ENCODE measurements at places on chromosomes 4 and X.

GRCh38 chr4:39435659-39436563 is 22.8 kb downstream of the RPL9 start:
- DNase-seq = no peak

GRCh38 chrX:112003909-112004308 is 78.7 kb downstream of the TRPC5 start:
- DNase-seq = no peak

DNA sequence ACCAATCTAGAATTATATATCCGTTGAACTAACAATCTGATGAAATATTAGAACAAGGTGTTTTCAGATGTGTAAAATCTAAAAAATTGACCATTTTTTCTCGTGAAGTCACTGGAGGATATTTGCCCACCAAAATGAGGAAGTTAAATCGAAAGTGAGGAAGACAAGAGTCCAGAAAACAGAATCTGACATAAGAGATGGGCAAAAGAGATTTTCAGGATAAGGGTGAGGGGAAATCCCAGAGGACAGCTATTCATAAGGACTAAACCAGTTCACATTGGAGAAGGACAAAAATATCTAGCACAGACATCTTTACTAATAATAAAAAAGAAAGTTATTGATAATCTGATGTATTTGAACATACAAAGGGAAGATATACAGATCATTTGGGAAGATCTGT is 18.7 kb upstream of the ALG13 start:
- DNase-seq = no peak

DNA sequence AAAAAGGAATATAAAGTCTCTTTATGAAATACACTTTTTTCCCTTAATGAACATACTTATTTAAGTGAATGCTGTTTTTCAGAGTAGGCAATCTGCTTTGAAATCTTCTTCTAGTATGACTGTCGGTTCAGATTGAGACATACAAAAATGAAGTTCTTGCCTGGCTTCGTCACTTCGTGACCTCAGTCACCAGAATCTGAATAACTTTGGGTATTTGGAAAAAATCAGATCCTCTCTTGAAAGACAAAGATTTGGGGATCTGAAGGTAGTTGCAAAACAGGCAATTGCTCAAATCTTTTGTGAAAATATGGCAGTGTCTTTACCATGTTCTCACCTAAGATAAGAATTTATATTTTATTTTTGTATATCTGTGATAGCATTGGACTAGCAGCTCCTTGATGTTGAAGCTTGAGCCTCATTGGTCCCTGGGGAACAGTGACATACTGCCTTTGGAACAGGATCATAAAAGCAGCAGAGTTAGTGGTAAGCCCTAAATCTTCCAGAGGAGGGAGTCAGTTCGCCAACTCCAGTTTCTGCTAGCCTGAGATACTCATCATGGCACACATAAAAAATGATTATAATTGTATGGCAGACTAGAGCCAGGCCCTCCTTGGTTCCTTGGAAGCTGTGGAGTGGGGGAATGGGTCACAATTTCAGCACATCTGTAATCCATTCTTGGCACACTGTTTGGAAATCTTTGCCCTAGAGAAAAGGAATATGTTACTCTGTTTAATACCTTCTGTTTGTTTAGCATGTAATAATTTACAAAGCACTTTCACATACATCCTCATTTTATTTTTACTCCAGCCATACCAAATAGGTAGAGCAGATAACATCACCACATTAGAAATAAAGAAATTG is 5.0 kb downstream of the ARFIP1 start:
- peak; percentile 87 for DNase-seq

- no peak for DNase-seq
These were observed 1439.7 kb upstream of the AGA start for GRCh38 chr4:178881937-178882336.

GRCh38 chrX:124216396-124217115 is 115.9 kb upstream of the TEX13D start:
- no peak for DNase-seq

DNA sequence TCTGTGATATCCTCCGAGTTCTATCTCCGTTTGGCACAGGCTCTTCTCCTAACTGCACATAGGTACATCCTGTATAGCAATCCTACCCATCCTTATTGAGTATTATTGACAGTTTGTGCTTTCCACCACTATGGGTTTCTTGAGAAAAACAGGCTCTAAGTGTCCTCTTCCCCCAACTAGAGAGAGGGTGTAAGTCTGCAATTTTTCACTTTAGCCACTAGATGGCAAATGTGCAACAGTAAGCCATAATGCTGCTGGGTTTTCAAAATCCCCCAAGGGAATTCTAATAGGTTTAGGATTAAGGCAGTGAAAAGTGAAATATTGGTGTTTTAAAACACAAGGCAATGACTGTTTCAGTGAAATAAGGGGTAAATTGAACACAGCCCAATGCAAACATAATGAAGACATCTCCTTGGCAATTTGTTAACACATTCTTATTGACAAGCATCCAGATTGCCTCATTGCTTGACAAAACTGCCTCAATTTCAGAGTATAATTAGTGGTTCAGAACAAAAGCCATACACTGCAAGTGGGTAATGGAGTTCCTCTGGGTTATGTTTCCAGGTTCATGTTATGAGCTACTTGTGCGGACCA is 239.0 kb upstream of the HTR2C start:
- DNase-seq = peak; percentile 63

- no peak for DNase-seq
These were observed 411.2 kb downstream of the TLL1 start for GRCh38 chr4:166284221-166284620.

DNA sequence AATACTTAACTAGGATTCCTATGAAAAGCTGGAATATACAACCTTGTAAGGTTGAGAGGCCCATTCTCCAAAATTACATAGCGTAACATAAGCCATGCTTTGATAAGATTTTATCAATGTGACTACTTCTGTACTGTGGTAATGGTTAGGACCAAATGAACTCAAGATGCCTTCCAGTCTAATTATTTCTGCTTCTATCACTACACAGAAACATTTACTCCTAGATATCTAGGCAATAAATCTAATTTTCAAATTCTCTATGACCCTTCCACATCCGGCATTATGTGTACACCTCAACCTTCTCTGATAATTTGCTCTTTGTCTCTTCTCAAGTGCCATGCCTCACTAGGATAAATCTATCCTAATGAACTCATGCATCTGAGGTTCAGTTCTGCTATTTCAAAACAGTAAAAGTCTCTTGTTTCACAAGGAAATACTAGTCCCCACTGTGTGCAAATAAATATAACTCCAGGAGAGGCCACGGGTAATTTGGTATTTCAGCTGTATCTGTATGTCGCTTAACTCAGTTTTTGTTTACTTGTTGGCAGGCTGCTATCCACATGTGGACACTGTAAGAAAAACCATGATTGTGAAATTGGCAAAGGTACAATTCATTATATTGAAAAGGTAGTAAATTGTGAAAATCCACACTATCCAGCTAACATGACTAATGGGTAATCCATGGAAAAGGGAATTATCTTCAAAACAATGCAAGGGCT is 93.3 kb downstream of the PRDM5 start:
- DNase-seq = peak; percentile 66

- no peak for DNase-seq
These were observed 210.8 kb downstream of the SPOCK3 start for GRCh38 chr4:167023364-167023925.

DNA sequence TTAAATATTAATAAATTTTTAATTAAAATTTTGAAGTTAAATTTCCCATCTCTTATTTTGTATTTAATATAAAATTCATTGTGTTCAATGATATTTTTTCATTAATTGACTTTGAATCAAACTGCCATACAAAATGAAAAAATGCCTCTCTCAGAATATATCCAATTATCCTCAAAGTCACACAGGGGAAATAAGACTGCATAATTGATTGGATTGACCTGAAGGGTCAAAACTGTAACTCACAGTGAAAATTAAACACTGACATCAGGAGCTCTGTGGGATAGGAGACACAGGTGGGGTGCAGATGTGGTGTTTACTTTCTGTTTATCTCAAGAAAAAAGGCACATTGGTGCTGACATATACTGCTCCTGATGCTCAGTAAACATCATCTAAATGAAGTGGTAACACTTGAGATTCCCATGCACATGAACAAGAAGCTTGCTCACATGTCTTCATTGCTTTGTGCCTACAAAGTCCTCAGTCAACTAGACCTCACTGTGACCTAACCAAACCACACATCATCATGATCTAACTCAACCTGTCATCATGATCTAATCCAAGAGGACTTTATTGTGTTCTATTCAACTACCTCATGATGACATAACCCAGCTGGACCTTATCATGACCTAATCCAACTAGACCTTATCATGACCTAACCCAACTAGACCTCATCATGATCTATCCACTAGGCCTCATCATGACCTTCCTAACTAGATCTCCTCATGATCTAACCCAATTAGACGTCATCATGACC is 83.7 kb downstream of the DHRSX start:
- peak; percentile 24 for DNase-seq

GRCh38 chrX:49237060-49237459 is 1.8 kb downstream of the CCDC22 start:
- no peak for DNase-seq

DNA sequence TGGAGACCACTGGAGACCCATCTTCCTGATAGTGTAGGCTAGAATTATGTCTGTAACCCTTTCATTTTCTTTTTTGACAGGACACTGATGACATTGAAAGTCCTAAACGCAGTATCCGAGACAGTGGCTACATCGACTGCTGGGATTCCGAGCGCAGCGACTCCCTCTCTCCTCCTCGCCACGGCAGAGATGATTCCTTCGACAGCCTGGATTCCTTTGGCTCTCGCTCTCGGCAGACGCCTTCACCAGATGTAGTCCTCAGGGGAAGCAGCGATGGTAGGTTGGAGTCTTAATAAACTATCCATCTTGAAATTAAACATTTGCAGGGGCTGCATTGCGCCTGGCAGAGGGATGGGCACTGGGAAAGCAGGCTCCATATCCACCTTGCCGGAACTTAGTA is 75.4 kb downstream of the LIMCH1 start:
- no peak for DNase-seq

DNA sequence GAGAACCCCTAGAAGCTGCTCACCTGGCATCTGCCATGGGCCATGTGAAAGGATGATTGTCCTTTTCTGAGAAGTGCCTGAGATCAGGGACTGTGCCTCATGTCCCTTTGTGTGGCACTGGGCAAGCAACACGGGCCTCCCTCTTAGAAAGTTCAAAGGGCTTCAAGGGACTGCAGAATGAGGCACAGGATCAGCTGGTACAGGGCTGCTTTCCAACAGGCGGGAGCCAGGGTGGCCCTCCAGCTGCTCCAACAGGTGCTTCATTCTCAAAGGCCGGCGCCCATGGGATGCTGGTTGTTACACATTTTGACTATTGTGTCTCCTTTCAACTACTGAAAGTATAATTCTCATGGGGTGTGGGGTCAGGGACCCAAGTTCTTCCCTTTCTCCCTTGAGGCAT is 114.7 kb downstream of the ENPP6 start:
- no peak for DNase-seq

DNA sequence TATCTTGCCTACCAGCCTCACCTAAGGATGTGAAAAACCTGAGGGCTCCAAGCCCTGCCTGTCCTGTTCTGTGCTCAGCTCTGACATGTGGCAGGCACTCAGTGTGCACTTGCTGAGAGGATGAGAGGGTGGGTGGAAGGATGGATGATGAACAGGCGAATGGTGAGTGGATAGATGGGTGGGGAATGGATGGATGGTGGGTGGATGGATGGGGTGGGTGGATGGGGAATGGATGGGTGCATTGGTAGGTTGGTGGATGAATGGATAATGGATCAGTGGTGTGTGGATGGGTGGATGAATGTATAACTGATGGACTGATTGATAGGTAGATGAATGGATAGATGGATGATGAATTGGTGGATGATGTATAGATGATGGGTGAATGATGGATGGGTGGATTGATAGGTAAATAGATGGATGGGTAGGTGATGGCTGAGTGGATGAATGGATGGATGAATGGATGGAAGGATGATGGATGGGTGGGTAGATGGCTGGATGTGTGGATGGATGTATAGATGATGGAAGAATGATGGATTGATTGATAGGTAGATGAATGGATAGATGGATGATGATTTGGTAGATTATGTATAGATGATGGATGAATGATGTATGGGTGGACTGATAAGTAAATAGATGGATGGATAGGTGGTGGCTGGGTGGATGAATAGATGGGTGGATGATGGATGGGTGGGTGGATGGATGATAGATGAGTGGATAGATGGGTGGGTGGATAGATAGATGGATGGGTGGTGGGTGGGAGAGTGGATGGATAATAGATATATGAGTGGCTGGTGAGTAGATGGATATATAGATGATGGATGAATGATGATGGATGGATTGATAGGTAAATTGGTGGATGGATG is 69.3 kb upstream of the NKX1-1 start:
- DNase-seq = no peak

DNA sequence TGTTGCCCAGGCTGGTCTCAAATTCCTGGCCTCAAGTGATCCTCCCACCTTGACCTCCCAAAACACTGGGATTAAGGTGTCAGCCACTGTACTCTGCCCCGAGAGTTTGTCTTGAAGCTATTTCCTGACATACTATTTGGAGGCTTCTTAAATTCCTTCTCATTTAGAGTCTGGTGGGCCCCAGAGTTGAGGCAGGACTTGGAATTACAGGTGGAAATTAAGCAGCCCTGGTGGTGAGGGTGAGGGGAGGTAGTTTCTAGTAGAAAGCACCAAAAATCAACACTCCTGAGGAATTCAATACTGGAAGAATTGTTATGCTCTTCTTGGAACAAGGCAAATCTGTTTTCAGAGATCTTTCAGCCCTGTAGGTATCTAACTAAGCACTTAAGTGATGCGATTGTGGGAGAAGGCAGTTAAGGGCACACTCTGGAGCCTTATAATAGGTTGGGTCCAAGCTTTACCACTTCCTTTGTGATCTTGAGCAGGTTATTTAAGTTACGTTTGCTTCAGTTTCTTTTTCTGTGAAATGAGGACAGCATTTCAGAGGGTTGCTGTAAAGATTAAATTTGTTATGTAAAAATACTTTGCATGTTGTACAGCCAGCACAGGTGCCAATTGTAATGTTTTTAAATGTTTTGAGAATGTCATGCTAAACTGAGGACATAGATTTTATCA is 200.7 kb downstream of the SOWAHB start:
- DNase-seq = no peak

- no peak for DNase-seq
These were observed 19.5 kb upstream of the GALNTL6 start for GRCh38 chr4:171793723-171794122.

- DNase-seq = no peak
These were observed 117.2 kb downstream of the TEX13C start for GRCh38 chrX:125436855-125437254.

DNA sequence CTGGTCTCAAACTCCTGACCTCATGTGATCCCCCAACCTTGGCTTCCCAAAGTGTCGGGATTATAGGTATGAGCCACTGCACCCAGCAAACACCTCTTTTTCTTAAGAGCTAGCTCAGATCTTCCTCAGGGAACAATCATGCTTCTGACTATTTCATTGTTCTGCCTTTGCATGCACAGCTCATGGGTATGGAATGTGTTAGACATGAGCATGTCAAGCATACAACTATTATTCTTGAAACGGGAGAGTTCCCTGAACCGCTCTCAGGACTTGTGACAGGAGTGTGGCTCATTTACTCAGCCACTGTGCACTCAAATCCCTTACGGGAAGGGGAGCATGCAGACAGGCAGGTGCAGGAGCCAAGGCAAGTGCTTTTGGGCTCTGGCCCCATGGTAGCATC is 231.7 kb upstream of the TAPT1 start:
- peak; percentile 6 for DNase-seq

All from fibroblast of mammary gland (primary cell).